Body of pancreas (tissue), 4 donors: ENCODE measurements at places on chromosomes 7 and 10. TPM values are rescaled to one million over a fixed set of nuclear protein-coding genes. Genes with fewer than 3 reads are reported as not detected.

Gene PTPRN2
- 31.6 TPM for total RNA-seq

Gene GLRX3
- total RNA-seq = 24.4 TPM

DNA sequence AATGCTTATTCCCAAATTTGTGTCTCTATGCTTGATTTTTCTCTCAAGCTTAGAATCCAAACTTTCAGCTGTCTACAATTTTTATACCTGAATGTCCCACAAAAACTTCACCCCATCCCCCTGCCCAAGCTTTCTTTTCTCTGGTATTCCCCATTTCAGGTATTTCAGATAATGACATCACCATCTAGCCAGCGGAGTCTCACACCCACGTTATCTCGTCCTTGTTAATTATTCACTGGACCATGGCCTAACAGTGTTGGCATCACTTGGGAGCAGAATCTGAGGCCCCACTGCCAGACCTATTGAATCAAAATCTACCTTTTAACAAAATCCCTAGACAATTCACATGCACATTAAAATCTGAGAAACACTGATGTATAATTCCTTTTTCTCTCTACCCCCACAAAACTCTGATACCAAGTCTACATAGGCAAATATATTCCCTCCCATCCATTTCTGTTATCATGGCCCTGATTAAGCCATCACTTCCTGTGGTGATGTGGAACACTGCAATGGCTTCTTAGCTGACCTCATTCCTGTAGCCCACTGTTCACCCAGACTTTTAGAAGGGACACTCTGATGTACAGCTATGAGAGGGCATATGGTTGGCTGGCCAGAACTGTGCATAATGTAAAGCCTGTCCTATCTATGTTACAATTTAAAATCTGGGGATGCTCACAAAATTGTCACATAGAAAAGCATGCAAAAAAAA, 31.4 kb downstream of the ZNF438 start:
- no peaks in the 10 kb centered on the region for H3K36me3 ChIP-seq
- no peak overlapping the region for H3K4me3 ChIP-seq
- no peak for DNase-seq
- no peak overlapping the region for H3K27ac ChIP-seq

- no peak overlapping the region for H3K4me3 ChIP-seq
- no peak overlapping the region for H3K27ac ChIP-seq
- H3K27me3 ChIP-seq = no peaks in the 10 kb centered on the region
- no peak for DNase-seq
Observed at GRCh38 chr10:17464545-17464944, 10.2 kb upstream of the ST8SIA6 start.

Gene SLC39A12
- total RNA-seq = not detected

DNA sequence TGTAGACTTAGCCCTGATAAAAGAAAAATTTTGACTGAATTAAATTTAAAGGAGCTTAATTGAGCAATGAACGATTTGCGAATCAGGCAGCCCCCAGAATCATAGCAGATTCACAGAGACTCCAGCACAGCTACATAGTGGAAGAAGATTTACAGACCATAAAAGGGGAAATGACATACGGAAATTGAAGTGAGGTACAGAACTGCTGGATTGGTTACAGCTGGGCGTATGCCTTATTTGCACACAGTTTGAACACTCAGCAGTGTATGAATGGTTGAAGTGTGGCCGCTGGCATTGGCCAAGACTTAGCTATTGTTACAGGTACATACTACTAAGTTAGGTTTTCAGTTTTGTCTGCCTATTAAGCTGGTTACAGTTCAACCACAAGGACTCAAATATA, 433.5 kb upstream of the CELF2 start:
- no peaks in the 10 kb centered on the region for H3K27me3 ChIP-seq
- H3K36me3 ChIP-seq = no peaks in the 10 kb centered on the region
- no peak overlapping the region for H3K27ac ChIP-seq

GRCh38 chr10:62054408-62054807, 152.9 kb downstream of the ARID5B start:
- no peaks in the 10 kb centered on the region for H3K36me3 ChIP-seq
- H3K4me3 ChIP-seq = no peak overlapping the region
- H3K27me3 ChIP-seq = no peaks in the 10 kb centered on the region
- H3K27ac ChIP-seq = no peak overlapping the region
- DNase-seq = no peak

- no peak overlapping the region for H3K4me3 ChIP-seq
- no peak overlapping the region for H3K27ac ChIP-seq
- H3K4me1 ChIP-seq = peaks cover 4% of the 10 kb centered on the region
- DNase-seq = no peak
- no peaks in the 10 kb centered on the region for H3K27me3 ChIP-seq
Observed at GRCh38 chr7:108166687-108167086, 36.5 kb upstream of the LAMB4 start.

- H3K27ac ChIP-seq = no peak overlapping the region
- no peaks in the 10 kb centered on the region for H3K27me3 ChIP-seq
- no peak overlapping the region for H3K4me3 ChIP-seq
- no peak for DNase-seq
- no peaks in the 10 kb centered on the region for H3K36me3 ChIP-seq
Observed at GRCh38 chr10:62795100-62795499, 9.4 kb upstream of the ADO start.

Gene SAMD9L
- total RNA-seq = 5.4 TPM

DNA sequence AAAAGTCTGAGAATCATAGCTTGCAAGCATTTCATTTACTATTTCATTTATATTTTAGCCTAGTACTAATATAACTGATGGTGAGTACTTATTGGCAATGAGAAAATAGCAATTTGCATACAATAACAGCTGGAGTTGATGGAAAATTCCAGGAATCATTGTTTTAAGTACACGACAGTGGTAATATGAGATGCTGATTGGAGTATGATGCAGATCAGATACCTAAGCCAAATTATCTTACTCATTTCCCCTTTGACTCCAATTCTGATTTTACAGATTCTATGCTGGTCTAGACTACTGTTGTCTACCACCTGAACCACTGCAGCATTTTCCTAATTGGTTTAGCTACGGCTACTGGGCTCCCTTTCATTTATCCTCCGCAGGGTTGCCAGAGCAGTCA, 36.7 kb downstream of the GNG11 start:
- no peaks in the 10 kb centered on the region for H3K4me1 ChIP-seq
- H3K4me3 ChIP-seq = no peak overlapping the region
- H3K36me3 ChIP-seq = no peaks in the 10 kb centered on the region
- DNase-seq = no peak
- no peak overlapping the region for H3K27ac ChIP-seq
- no peaks in the 10 kb centered on the region for H3K27me3 ChIP-seq

- no peak for DNase-seq
- no peak overlapping the region for H3K27ac ChIP-seq
- H3K27me3 ChIP-seq = peaks cover 19% of the 10 kb centered on the region
- H3K4me1 ChIP-seq = peaks cover 24% of the 10 kb centered on the region
- no peaks in the 10 kb centered on the region for H3K36me3 ChIP-seq
Observed at GRCh38 chr7:157020514-157021070, 10.1 kb upstream of the MNX1 start.

Gene GPR15LG
- total RNA-seq = not detected

DNA sequence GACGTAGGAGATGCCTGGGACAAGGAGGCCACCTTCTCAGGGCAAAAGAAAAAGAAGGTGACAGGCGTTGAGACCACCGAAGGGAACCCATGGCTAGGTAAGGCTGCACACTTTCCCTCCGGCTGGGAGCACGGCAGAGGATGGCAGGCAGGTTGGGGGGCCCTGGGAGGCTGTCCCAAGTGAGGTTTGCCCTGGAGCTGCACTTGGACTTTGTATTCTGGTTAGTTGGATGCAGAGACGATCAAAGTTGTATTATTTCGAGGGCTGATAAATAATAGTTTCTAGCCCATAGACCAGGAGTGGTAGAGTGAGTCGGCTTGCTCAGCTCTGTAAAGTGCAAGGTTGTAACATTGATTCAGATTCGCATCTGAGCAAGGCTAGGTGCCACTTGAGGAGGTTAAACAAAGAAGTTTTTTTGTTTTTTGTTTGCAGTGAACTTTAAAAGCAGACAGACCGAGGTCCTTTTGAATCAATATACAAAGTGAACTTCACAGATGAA, 608 bp downstream of the ENTPD7 start:
- no peaks in the 10 kb centered on the region for H3K36me3 ChIP-seq
- peaks cover 43% of the 10 kb centered on the region for H3K4me1 ChIP-seq
- peak overlapping the region; percentile 95 for H3K4me3 ChIP-seq
- no peaks in the 10 kb centered on the region for H3K27me3 ChIP-seq
- no peak for DNase-seq

- H3K4me3 ChIP-seq = no peak overlapping the region
- no peak overlapping the region for H3K27ac ChIP-seq
- no peaks in the 10 kb centered on the region for H3K27me3 ChIP-seq
- H3K36me3 ChIP-seq = no peaks in the 10 kb centered on the region
- DNase-seq = no peak
Observed at GRCh38 chr10:125260260-125260659, 99.9 kb upstream of the CTBP2 start.

Gene PIP
- not detected for total RNA-seq

DNA sequence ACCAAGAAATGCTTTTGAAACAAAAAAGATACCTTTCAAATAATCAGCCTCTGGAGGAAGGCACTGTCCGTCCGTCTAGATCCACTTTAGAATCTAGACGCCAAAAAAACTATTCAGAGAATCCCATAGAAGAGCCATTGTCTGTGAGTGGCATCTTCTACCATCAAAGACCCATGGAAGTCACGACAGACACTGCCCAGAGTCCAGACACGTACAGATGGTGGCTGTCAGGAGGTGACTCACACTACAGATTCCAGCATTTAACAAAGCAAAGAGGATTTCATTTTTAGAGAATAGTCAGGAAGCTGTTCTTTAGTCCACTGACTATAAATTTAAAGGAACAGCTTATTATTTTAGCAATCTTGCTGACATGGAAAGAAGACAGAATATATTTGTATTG, 11.7 kb downstream of the C1QL3 start:
- no peak for DNase-seq
- no peaks in the 10 kb centered on the region for H3K4me1 ChIP-seq
- no peak overlapping the region for H3K4me3 ChIP-seq
- H3K36me3 ChIP-seq = no peaks in the 10 kb centered on the region
- no peaks in the 10 kb centered on the region for H3K27me3 ChIP-seq

DNA sequence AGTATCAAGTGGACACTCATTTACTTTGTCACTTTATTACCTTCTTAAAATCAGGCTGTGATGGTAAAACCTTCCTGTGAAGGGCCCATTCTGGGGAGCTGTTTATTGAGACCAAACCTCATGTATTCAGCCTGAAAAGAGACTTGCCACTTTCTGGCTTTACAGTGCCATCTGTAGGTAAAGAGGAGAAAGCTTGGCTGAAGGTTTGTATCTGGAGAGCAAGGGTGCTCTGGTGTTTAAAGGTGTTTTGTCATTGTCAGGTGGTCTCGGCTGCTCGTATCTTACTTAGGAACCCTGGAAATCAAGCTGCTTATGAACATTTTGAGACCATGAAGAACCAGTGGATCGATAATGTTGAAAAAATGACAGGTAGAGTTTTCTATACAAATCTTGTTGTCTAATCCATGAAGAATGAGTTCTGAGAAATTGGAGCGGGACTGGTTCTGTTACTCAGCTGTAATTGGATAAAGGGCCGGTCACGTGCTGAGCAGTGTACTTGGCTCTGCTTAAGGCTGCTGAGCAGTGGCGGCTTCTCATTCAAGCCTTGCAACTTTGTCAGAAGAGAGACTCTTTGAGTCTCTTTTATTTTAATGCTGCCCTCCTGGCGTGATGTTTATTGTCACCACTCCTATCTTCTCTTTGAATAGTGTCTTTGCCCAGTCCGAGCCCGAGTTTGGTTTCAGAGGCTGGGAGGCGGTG, 46.9 kb downstream of the AP3M1 start:
- H3K27ac ChIP-seq = no peak overlapping the region
- no peak overlapping the region for H3K4me3 ChIP-seq
- H3K36me3 ChIP-seq = no peaks in the 10 kb centered on the region

- DNase-seq = no peak
- no peak overlapping the region for H3K27ac ChIP-seq
- no peaks in the 10 kb centered on the region for H3K27me3 ChIP-seq
- H3K36me3 ChIP-seq = no peaks in the 10 kb centered on the region
- no peak overlapping the region for H3K4me3 ChIP-seq
- no peaks in the 10 kb centered on the region for H3K4me1 ChIP-seq
Observed at GRCh38 chr10:2949948-2950354, 117.4 kb upstream of the PFKP start.

GRCh38 chr10:34392641-34393170, 422.4 kb downstream of the PARD3 start:
- no peak overlapping the region for H3K27ac ChIP-seq
- H3K27me3 ChIP-seq = no peaks in the 10 kb centered on the region
- H3K36me3 ChIP-seq = no peaks in the 10 kb centered on the region
- no peaks in the 10 kb centered on the region for H3K4me1 ChIP-seq
